Brain (organoid and tissue), 16 donors: ENCODE measurements at places on chromosomes 5 and 9.

GRCh38 chr5:5665225-5666075, 243.0 kb downstream of the ICE1 start:
- DNase-seq = no peak

DNA sequence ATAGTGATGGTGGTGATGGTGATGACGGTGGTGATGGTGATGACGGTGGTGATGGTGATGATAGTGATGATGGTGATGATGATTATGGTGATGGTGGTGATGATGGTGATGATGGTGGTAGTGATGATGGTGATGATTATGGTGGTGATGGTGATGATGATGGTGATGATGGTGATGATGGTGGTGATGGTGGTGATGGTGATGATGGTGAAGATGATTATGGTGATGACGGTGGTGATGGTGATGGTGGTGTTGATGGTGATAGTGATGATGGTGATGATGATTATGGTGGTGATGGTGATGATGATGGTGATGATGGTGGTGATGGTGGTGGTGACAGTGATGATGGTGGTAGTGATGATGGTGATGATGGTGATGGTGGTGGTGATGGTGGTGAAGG, 149.2 kb upstream of the IRX1 start:
- DNase-seq = no peak

DNA sequence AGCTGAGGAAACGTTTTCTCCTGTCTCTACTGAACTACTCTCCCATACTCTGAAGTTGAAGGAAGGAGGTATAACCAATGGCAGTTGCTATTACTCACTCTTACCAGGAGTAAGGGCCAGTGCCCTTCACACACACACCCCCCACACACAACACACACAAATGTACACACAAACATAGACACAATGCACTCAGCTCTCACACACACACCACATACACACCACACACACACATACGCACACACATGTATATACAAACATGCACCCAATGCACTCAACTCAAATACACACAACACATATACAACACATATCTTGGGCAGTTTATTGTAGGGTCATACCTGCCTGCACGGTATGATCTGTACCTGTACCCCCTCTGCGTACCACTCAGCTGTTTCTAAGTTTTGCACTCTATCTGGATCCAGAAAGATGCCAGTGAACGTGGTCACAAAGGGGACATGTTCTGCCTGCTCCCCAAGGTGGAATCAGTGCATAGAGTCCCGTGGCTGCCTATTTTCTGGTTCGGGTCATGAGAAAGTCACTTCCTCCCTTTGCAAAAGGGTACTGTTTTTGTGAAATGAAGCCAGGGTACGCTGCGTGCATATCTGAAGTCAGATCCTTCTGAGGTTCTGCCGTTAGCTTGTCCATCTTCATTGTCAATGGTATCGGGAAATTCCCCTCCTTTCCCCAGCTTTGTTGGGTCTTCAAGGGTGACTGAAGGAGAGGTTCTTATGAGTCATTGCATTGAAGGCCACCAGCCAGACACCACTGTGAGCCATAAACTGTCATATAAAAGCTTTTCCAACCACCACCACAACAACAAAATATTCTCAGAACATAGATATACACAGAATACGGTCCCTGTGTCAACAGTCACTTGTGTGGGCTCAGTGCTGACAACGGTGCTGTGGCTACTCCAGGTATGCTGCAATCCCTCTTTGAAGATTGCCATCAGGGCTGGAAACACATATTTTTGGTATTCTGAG, 131.9 kb downstream of the UGCG start:
- no peak for DNase-seq

GRCh38 chr5:1109542-1110306, 2.1 kb downstream of the SLC12A7 start:
- DNase-seq = no peak

GRCh38 chr5:153546566-153546965, 56.1 kb downstream of the GRIA1 start:
- DNase-seq = no peak

DNA sequence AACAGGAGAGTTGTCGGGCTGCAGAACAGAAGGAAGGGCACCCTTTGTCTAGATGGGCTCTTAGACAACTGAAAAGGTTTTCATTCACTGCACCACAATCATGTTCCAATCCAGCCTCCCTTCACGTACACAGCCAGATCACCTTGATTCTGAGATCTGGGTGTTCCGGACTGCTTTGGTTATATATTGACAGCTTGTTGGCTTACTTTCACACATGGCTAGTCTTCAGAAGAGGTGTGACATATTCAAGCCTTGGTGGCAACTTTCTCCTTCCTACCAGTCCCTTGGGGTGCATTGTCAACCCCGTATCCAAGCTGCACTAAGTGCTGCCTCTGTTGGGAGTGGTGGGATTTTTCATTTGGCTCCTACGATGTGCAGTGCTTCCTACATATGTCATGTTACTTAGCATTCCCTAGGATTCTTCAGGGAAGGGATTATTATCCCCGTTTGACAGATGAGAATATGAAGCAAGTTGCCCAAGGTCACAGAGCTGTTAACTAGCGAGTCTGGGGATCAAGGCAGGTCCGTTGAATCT, 100.6 kb downstream of the LIFR start:
- DNase-seq = no peak

DNA sequence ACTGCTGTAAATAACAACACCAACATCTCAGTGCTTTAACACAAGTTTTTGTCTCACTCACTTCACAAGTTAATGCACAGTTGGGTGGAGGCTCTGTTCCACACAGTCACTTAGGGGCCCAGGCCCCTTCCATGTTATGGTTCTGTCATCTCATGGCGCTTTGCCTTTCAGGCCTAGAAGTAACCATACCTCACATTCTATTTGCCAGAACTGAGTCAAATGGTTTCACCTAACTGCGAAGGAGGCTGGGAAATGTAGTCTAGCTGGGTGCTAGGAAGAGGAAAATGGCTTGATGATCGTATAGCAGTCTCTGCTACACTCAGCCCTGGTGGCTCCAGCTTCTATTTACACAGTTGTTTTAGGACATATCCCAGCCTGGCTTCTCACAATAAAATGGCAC, 23.1 kb upstream of the MVB12B start:
- no peak for DNase-seq

DNA sequence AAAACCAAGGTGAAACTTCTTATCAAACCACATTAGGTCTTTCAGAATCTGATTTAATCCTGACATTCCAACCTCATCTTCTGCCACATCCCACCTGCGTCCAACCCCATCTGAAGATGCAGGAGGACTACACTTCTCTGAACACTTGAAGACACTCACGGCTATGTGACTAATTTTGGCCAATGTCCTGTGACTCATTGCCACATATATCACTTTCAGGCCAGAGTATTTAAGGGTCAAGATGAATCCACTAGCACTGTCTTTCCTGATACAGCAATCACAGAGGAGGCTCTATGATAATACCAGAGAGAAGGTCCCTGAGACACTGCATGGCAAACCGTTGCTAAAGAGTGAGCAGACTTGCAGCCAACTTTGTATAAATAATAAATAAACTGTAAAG, 323.4 kb downstream of the NR2F1-AS1 start:
- DNase-seq = no peak

DNA sequence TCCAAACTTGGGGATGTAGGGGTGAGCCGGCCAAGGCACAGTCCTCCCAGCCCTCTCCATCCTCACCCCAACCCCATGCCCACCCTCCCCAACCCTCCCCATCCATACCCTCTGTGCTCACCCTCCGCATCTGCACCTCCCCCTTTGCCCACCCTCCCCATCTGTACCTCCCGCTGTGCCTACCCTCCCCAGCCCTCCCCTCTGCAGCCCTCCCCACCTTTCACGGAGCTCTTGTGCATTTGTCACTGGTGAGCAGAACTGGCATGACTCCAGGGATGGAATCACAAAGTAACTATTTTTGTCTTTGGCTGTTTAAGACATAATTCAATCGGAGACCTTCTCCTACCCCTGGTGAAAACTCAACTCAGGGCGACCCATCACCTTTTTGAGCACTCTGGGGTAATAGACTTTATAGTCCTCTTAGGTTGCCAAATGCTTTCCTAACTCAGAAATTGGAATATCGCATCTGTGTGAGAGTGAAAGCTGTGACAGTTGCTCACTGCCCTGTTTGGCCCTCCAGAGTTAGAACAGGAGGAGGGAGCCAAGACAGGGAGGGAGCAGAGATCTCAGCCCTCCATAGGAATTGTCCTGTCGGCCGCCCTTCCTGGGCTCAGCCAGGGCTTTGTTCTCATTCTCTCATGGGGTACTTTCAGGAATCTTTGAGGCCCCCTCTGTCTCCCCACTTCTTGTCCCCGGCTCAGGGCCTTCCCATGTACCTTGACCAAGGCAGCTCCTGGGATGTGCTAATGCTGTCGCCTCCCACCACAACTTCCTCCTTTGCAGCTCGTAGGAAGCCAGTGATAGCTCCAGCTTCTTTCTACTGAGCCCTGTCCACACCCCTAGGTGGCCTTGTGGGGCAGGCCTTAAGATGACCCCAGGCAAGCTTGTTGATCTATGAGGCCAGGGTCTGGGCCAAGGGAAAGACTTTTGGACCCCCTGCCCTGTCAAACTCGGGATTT, 36.2 kb downstream of the OTULIN start:
- no peak for DNase-seq

DNA sequence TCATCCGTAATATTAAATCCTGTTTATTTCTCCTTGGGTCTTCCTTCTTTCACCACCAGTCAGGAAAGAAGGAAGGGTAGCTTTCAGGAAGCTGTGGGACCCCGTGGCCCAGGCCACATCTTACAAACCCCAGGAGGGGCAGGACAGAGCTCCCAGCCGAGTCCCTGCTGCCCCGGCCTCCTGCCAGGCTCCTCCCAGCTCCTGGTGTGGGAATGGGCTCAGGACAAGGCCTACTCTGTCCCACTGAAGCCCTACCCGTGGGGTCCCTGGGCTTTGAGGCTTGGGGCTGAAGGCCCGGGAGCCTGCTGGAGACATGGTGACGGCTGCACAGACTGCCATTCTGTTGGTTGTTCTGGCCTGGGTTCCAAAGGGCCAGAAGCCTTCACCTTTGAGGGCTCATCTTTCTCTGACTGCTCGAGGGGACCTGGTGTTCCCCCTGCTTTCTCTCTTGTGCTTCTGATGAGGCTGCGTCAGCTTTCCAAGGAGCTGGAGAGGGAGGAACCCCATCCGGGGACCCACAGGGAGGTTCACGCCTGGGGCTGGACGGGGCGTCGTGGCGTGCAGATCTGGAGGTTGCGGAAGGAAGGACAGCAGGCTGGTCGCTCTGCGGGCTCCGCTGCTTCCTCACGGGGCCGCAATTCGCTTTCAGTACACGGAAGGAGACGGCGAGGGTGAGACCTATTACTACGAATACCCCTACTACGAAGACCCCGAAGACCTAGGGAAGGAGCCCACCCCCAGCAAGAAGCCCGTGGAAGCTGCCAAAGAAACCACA, 86.6 kb downstream of the COL5A1 start:
- no peak for DNase-seq

DNA sequence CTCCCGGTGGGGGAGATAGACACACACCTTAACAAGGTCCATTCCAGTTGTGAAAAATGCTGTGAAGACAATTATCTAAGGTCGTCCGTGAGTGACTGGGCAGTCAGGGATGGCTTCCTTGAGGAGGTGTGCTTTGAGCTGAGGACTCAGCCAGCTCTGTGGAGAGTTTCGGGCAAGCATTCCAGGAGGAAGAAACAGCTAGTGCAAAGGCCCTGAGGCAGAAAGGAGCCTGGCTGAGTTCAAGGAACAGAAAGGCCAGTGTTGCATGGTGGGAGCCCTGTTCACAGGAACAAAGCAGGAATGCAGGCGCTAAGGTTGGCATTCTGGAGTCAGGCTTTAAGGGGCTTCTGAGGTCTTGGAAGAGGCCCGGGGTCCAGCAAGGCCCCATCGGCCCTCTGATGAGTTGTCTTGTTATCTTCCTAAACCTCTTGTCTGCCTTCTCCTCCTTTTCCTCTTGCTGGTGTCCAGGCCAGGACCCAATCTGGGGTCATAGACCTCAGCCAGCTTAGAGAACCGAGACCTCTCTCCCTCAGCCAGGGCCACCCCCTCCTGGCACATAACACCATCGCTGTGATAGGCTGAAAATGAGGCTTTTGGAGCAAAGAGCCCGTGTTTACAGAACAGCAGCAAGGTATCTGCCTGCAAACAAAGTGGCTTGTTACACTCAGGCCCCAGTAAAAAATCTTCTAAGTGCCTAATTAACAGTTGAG, 270.2 kb upstream of the MVB12B start:
- DNase-seq = peak; percentile 40
